Trophoblast cell (in vitro differentiated cells and primary cell): ENCODE measurements at places on chromosomes 6 and 20.

GRCh38 chr6:13681305-13682061 is 30.2 kb downstream of the RANBP9 start:
- no peak overlapping the region for H3K27ac ChIP-seq
- DNase-seq: no peak
- H3K4me1 ChIP-seq: peaks cover 4% of the 10 kb centered on the region
- H3K27me3 ChIP-seq: no peaks in the 10 kb centered on the region
- peaks cover 2% of the 10 kb centered on the region for H3K36me3 ChIP-seq

- H3K27me3 ChIP-seq: no peaks in the 10 kb centered on the region
- H3K4me3 ChIP-seq: no peak overlapping the region
- no peaks in the 10 kb centered on the region for H3K4me1 ChIP-seq
- peak; percentile 78 for DNase-seq
- no peaks in the 10 kb centered on the region for H3K36me3 ChIP-seq
Measured at GRCh38 chr6:101597693-101598092, 204.2 kb downstream of the GRIK2 start.

DNA sequence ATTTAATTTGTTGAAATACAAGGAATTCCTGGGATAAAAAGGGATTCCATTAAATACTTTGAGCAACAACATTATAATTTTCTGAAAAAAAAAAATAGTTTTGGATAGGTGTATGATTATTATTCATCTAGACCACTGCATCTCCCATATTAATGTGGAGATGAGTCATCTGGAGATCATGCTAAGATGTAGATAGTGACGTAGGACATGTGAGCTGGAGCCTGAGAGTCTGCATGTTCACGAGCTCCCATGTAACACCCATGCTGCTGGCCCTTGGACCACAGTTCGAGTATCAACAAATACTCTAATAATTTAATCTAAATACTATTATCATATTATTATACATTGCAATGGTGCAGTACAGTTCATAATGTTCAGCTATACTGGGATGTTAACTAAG is 91.6 kb downstream of the EPM2A start:
- H3K36me3 ChIP-seq: no peaks in the 10 kb centered on the region
- H3K4me1 ChIP-seq: no peaks in the 10 kb centered on the region
- DNase-seq: no peak

GRCh38 chr20:10309326-10309725 is 90.7 kb downstream of the SNAP25 start:
- DNase-seq: no peak
- H3K27ac ChIP-seq: no peak overlapping the region
- H3K36me3 ChIP-seq: no peaks in the 10 kb centered on the region

GRCh38 chr6:113338644-113339043 is 518.5 kb upstream of the MARCKS start:
- no peak overlapping the region for H3K4me3 ChIP-seq
- no peaks in the 10 kb centered on the region for H3K27me3 ChIP-seq
- no peaks in the 10 kb centered on the region for H3K36me3 ChIP-seq

DNA sequence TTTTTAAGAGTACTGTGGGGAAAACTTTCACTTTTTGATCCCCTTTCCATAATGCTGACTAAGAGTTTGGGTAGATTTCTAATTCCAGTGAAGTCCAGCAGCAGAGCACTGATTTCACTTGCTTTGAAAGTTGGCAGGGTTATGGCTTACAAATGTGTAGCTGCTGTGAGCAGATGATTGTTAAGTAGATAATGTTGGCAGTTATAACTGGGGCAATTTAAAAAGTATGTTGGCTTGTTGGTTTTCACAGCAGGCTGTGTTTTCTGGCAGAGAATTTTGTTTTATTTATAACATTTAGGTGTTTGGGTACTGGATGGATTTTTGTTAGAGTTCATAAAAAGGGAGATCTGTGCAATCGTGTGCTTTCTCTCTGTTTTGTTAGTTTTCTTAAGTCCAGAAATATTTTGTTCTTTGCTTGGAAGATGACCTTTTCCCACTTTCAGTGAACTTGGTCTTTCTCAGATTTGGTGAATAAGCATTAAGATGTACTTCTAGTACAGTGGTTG is 31.4 kb downstream of the AFDN start:
- no peaks in the 10 kb centered on the region for H3K36me3 ChIP-seq
- H3K27ac ChIP-seq: peak overlapping the region; percentile 71
- H3K4me1 ChIP-seq: peaks cover 5% of the 10 kb centered on the region
- H3K27me3 ChIP-seq: no peaks in the 10 kb centered on the region
- no peak for DNase-seq
- H3K4me3 ChIP-seq: no peak overlapping the region

DNA sequence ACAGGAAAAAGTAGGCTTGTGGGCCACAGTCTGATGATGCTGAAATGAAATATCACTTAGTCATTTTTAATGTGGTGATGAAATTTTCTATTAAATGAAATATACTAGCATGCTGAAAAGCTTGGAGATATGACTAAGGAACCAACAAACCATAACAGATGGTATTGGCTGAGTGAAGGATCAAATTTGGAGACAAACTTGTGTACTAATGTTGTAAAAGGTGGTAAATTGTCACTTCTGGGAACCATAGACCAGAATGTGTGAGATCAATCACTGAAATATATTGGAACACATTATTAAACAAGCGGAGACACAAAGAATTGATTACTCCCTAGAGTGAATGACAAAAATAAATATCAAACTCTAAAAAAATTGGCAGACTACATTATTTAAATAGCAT is 232.4 kb downstream of the DOK5 start:
- H3K4me1 ChIP-seq: no peaks in the 10 kb centered on the region
- H3K27ac ChIP-seq: no peak overlapping the region
- DNase-seq: no peak
- no peak overlapping the region for H3K4me3 ChIP-seq
- H3K36me3 ChIP-seq: no peaks in the 10 kb centered on the region
- H3K27me3 ChIP-seq: no peaks in the 10 kb centered on the region

GRCh38 chr6:39167321-39167720 is 52.3 kb upstream of the SAYSD1 start:
- no peak for DNase-seq
- peaks cover 5% of the 10 kb centered on the region for H3K4me1 ChIP-seq
- no peak overlapping the region for H3K4me3 ChIP-seq

- H3K4me1 ChIP-seq: no peaks in the 10 kb centered on the region
- no peak overlapping the region for H3K4me3 ChIP-seq
- no peak overlapping the region for H3K27ac ChIP-seq
Measured at GRCh38 chr20:48880981-48881657, 40.4 kb upstream of the ARFGEF2 start.

DNA sequence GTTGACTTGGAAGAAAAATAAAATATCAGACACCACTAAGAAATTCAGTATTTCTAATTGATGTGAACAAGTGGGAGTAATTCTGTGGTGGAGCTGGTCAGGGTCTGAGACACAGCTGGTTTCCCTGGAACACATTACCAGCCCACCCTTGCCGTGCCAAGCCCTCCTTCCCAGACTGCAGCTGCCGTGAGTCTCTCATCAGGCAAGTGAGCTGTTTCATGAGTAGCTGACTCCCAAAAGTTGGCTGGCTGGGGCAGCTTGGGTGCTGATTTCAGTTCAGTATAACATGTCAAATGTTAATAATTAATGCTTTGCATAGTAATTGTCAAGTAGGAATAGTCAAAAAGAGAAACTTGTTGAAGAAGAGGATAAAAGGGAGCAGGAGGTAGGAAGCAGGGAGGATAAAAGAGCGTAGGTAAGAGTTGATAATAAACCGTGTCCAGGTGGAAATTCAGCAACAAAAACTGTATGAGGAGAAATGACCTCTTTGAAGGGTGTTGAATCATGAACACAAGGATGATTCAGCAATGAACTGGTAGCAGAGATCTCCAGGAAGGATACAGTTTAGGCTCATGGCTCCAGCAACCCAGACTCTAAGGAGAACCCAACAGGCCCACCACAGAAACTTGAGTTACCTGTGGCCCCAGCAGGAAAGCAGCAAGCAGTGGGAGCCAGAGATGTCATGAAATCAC is 110.9 kb upstream of the SSTR4 start:
- H3K27me3 ChIP-seq: no peaks in the 10 kb centered on the region
- no peak overlapping the region for H3K27ac ChIP-seq
- no peak for DNase-seq
- no peak overlapping the region for H3K4me3 ChIP-seq
- H3K4me1 ChIP-seq: no peaks in the 10 kb centered on the region

GRCh38 chr20:1764136-1765033 is 106.8 kb upstream of the SIRPG start:
- DNase-seq: peak; percentile 76
- H3K4me1 ChIP-seq: no peaks in the 10 kb centered on the region
- no peak overlapping the region for H3K4me3 ChIP-seq
- no peaks in the 10 kb centered on the region for H3K27me3 ChIP-seq

GRCh38 chr6:109793792-109794191 is 102.7 kb downstream of the FIG4 start:
- H3K4me3 ChIP-seq: no peak overlapping the region
- DNase-seq: peak; percentile 57
- no peaks in the 10 kb centered on the region for H3K36me3 ChIP-seq

DNA sequence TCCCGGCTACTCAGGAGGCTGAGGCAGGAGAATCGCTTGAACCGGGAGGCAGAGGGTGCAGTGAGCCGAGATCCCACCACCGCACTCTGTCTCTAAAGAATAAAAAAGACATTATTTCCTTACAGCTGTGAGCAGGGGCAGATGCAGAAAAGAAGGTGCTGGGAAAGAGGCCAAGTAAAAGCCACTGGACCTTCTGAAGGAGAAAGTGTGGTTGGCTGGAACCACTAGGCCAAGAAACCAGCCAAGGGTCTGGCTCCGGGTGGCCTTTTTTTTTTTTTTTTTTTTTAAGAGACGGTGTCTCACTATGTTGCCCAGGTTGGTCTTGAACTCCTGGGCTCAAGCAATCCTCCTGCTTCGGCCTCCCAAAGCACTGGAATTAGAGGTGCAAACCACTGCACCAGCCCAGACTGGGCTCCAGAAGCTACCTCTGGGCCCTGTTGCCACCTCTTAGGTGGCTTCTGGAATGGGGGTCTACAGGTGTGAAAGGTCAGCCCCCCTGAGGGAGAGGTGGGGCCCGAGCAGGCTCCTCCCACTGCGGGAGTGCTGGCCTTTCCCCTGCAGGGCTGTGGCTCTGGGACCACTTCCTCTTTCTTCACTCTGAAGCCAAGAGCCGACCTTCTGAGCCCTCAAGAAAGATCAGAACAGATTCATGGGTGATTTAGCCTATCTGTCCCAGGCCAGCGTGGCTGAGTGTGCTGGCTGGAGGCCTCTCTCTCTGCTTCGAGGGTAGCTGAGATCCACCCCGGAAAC is at the start of gene FGD2:
Gene FGD2, plus strand, starts transcription at position 595 of the 750 bp plus-strand sequence. CDS start 163 bp downstream, outside the sequence.
- no peak within 1 kb of the TSS for H3K27ac ChIP-seq
- DNase-seq: no peak
- no peaks in the 10 kb centered on the region for H3K4me1 ChIP-seq
- no peaks in the 10 kb centered on the region for H3K36me3 ChIP-seq
- no peaks in the 10 kb centered on the region for H3K27me3 ChIP-seq

DNA sequence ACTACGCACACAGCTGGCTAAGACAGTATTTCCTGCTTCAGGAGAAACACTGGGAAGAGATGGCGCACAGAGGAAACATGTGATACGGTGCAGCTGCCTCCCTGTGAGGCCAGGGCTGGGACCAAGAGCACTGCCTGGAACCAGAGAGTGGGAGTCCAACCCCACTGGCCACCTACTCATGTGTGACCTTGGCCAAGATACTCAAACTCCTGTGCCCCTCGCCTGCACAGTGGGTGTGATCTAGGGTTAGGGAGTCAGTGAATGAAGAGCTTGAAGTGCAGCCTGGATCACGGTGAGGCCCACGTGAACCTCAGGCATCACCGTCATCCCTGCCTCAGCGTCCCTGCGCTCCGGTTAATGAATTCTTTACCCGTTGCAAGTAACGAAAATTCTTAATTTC is 41.7 kb upstream of the MPC1 start:
- no peak overlapping the region for H3K27ac ChIP-seq
- no peak for DNase-seq
- H3K27me3 ChIP-seq: no peaks in the 10 kb centered on the region
- H3K36me3 ChIP-seq: peaks cover 14% of the 10 kb centered on the region
- H3K4me1 ChIP-seq: no peaks in the 10 kb centered on the region

GRCh38 chr6:39078695-39079094 is 30.1 kb downstream of the GLP1R start:
- H3K4me1 ChIP-seq: no peaks in the 10 kb centered on the region
- H3K27me3 ChIP-seq: no peaks in the 10 kb centered on the region
- no peak overlapping the region for H3K4me3 ChIP-seq
- no peak for DNase-seq
- no peaks in the 10 kb centered on the region for H3K36me3 ChIP-seq

GRCh38 chr6:47290124-47290834 is 19.4 kb downstream of the TNFRSF21 start:
- H3K27ac ChIP-seq: no peak overlapping the region
- no peak for DNase-seq
- H3K36me3 ChIP-seq: peaks cover 11% of the 10 kb centered on the region
- no peaks in the 10 kb centered on the region for H3K27me3 ChIP-seq
- H3K4me1 ChIP-seq: peaks cover 11% of the 10 kb centered on the region
